ENCODE measurements at places on chromosomes 1 and 21. TPM values are rescaled to one million over a fixed set of nuclear protein-coding genes. Genes with fewer than 3 reads are reported as not detected.

SHISA4 gene
- total RNA-seq, result 18.9 TPM

WDR26 gene
- 91.5 TPM for total RNA-seq

RBM34 gene
- total RNA-seq, result 42.3 TPM

SDHB gene
- total RNA-seq, result 118 TPM

AJAP1 gene
- total RNA-seq, result 0.81 TPM

ZNF683 gene
- total RNA-seq, result not detected

FAM43B gene
- total RNA-seq, result 1.3 TPM

OR2M3 gene
- total RNA-seq, result not detected

DNA sequence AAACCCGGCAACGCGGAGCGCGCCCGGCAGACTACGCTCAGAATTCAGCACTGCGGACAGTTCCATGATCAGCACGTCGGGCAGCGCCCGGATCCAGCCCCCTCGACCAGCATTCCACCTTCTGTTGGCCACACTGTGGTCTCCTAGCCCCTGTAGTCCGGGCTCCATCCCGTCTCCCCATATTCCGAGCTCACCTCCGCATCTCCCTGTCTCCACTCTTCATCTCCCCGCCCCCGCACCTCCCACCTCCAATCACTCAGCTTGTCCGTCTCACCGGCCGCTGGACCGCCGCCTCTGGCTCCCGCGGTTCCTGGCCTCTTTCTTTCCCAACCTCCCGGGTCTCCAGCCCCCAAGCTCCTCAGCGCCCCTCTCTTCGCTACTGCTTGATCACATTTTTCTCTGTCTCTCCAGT is 500 bp downstream of the EPHA10 start:
- ATAC-seq, result no peak
- no peaks in the 10 kb centered on the region for H3K36me3 ChIP-seq
- H3K4me3 ChIP-seq, result no peak overlapping the region
- H3K27ac ChIP-seq, result no peak overlapping the region

DNA sequence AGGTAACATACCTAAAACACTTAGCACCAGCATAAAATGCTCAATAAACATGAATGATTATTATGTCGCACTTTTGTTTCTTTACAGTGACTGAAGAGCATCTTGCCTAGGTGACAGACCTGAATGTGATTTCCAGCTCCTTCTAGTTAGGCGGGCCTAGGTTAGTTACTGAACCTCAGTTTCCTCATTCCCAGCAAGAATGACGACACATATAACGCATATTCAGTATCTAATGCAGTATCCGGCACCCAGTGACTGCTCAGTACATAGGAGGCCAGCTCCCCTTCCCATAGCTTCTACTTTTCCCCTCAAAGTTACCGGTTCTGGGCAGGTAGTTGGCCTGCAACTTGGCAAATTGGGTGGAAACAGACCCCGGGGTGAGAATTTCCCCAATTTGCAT is 763 bp downstream of the AUNIP start:
- peaks cover 14% of the 10 kb centered on the region for H3K36me3 ChIP-seq
- no peak for ATAC-seq
- peaks cover 4% of the 10 kb centered on the region for H3K27me3 ChIP-seq
- no peak overlapping the region for H3K27ac ChIP-seq
- H3K4me1 ChIP-seq, result peaks cover 20% of the 10 kb centered on the region

- ATAC-seq, result no peak
- H3K36me3 ChIP-seq, result no peaks in the 10 kb centered on the region
- peaks cover 9% of the 10 kb centered on the region for H3K4me1 ChIP-seq
- no peak overlapping the region for H3K4me3 ChIP-seq
Observed at GRCh38 chr21:45607909-45608295, 35.6 kb upstream of the PCBP3 start.
